ENCODE measurements at places on chromosomes 2 and 18.
A peak's percentile ranks its signal among the peaks of the same experiment; 100 is the strongest.

GRCh38 chr2:109597283-109597682 lies 16.5 kb downstream of the SEPTIN10 start:
- no peak for DNase-seq
- H3K4me3 ChIP-seq = no peak overlapping the region
- H3K27ac ChIP-seq = no peak overlapping the region
- no peaks in the 10 kb centered on the region for H3K36me3 ChIP-seq
- H3K4me1 ChIP-seq = no peaks in the 10 kb centered on the region
- H3K27me3 ChIP-seq = peaks cover 19% of the 10 kb centered on the region

- peaks cover 7% of the 10 kb centered on the region for H3K36me3 ChIP-seq
- H3K27me3 ChIP-seq = no peaks in the 10 kb centered on the region
- H3K27ac ChIP-seq = peak overlapping the region; percentile 45
- no peak for DNase-seq
Observed at GRCh38 chr18:21004726-21005125, 106.9 kb downstream of the ROCK1 start.

- H3K27me3 ChIP-seq = no peaks in the 10 kb centered on the region
- DNase-seq = no peak
- no peaks in the 10 kb centered on the region for H3K4me1 ChIP-seq
- no peak overlapping the region for H3K4me3 ChIP-seq
- no peak overlapping the region for H3K27ac ChIP-seq
- no peaks in the 10 kb centered on the region for H3K36me3 ChIP-seq
Observed at GRCh38 chr2:180115675-180116074, 108.6 kb upstream of the CWC22 start.

DNA sequence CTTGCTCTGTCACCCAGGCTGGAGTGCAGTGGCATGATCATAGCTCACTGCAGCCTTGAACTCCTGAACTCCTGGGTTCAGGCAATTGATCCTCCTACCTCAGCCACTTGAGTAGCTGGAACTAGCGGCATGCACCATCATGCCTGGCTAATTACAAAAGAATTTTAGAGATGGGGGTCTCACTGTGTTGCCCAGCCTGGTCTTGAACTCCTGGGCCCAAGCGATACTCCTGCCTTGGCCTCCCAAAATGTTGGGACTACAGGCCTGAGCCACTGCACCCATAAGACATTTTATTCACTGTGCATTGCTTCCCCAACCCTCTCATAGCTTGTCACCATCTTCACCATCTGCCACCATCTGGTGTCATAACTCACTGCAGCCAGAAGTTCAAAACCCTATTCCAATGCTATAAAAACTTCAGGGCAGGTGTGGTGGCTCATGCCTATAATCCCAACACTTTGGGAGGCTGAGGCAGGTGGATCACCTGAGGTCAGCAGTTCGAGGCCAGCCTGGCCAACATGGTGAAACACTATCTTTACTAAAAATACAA lies 78.7 kb downstream of the NCAPH start:
- H3K27me3 ChIP-seq = no peaks in the 10 kb centered on the region
- H3K36me3 ChIP-seq = no peaks in the 10 kb centered on the region
- no peak overlapping the region for H3K4me3 ChIP-seq
- H3K4me1 ChIP-seq = peaks cover 9% of the 10 kb centered on the region

GRCh38 chr2:204049635-204050034 lies 113.1 kb downstream of the ICOS start:
- no peak overlapping the region for H3K4me3 ChIP-seq
- DNase-seq = no peak
- no peaks in the 10 kb centered on the region for H3K36me3 ChIP-seq
- H3K27me3 ChIP-seq = no peaks in the 10 kb centered on the region
- H3K27ac ChIP-seq = no peak overlapping the region
- H3K4me1 ChIP-seq = peaks cover 17% of the 10 kb centered on the region

DNA sequence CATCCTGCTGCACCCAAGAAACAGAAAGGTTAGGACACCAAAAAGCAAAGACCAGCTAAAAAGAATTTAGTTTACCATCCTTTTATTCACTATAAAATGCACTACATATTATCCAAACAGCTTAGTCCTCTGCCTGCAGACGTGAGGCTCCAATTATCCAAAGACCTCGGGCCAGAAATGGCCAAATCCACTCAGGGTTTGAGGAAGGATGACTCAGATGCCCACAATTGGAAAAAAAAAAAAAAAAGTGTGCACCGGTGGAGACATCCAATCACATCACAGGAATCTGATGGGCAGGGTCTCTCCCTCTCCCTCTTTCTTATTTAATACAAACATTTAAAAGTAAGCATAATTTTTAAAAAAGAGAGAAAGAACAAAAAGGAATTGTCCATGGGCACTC lies 65.7 kb downstream of the TRABD2A start:
- no peak overlapping the region for H3K4me3 ChIP-seq
- no peaks in the 10 kb centered on the region for H3K27me3 ChIP-seq
- no peak for DNase-seq

- peaks cover 20% of the 10 kb centered on the region for H3K4me1 ChIP-seq
- peak overlapping the region; percentile 61 for H3K27ac ChIP-seq
- no peaks in the 10 kb centered on the region for H3K27me3 ChIP-seq
- peak overlapping the region; percentile 94 for H3K4me3 ChIP-seq
Observed at GRCh38 chr2:174729797-174730697, 34.2 kb downstream of the CHRNA1 start.

DNA sequence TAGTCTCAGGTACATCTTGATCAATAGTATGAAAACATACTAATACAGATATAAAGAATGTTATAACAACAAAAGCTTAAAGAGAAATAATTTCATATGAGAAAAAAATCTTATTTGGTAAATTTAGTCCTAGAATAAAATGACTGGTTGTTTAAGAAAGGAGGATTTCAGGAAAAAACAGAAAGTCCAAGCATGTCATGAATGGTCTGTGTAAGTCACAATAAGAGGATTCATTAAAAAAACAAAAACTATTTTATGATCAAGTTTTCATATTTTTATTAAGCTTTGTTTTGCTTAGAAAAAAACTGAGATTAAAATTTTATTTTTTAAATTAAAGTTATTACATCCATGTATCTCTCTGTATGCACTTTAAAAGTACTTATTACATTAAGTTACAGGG lies 353.9 kb upstream of the SPHKAP start:
- H3K27me3 ChIP-seq = no peaks in the 10 kb centered on the region
- H3K27ac ChIP-seq = no peak overlapping the region
- no peaks in the 10 kb centered on the region for H3K36me3 ChIP-seq
- no peak overlapping the region for H3K4me3 ChIP-seq
- no peaks in the 10 kb centered on the region for H3K4me1 ChIP-seq
- DNase-seq = no peak

- peaks cover 5% of the 10 kb centered on the region for H3K4me1 ChIP-seq
- H3K36me3 ChIP-seq = no peaks in the 10 kb centered on the region
- H3K27me3 ChIP-seq = peaks cover 42% of the 10 kb centered on the region
- no peak overlapping the region for H3K4me3 ChIP-seq
Observed at GRCh38 chr18:46641917-46642316, 15.1 kb downstream of the LOXHD1 start.

- H3K4me3 ChIP-seq = no peak overlapping the region
- no peaks in the 10 kb centered on the region for H3K36me3 ChIP-seq
- DNase-seq = no peak
- no peaks in the 10 kb centered on the region for H3K4me1 ChIP-seq
Observed at GRCh38 chr18:73479477-73479876, 611.7 kb upstream of the NETO1 start.

GRCh38 chr18:31760695-31761094 lies at the start of gene SLC25A52:
Gene SLC25A52 (minus strand): TSS chr18:31760880. CDS start chr18:31760661, 219 bp downstream.
- H3K27ac ChIP-seq = no peak within 1 kb of the TSS
- no peak within 1 kb of the TSS for H3K4me3 ChIP-seq
- H3K4me1 ChIP-seq = no peaks in the 10 kb centered on the region
- peaks cover 26% of the 10 kb centered on the region for H3K27me3 ChIP-seq
- no peak for DNase-seq

DNA sequence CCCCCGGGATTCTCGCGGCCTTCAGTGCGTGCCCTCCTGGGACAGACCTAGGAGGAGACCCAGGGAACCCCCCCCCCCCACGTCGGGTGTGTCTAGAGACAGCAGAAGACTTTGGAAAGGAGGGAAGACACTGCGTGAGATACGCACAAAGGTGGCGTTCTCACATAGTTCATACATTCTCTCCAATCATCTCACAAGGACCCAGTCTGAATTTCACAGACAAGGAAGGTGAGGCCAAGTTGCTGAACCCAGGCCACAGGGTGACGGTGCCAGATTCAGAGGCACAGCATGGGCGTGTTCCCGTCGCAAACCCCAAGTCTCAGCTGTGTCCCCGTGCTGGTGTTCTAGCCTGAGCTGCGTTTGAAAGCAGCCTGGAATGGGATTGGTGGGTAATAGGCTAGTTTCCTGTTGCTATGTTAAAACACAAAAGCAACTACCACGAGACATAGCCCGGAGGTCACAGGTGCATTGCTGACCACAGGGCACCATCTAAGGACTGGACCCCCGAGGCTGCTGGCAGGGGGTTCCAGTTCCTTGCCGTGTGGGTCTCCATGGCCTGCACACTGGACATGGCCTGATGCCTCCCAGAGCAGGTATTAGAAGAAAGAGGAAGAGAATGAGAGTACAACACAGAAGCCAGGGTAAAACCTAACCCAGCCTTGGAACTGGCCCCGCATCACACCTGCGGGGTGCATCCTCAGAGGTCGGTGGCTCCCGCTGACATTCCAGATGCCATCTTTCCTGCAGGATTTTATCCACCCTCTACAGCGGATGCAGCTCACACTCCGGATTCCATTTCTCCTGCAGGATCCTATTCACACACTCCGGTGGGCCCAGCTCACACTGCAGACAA lies 1.1 kb upstream of the PXDN start:
- H3K27ac ChIP-seq = no peak overlapping the region
- H3K4me1 ChIP-seq = peaks cover 5% of the 10 kb centered on the region
- peak overlapping the region; percentile 86 for H3K4me3 ChIP-seq
- H3K36me3 ChIP-seq = no peaks in the 10 kb centered on the region
- no peak for DNase-seq
- H3K27me3 ChIP-seq = peaks cover 78% of the 10 kb centered on the region

GRCh38 chr2:140604788-140605187 lies 1526.0 kb downstream of the LRP1B start:
- no peak for DNase-seq
- H3K4me1 ChIP-seq = no peaks in the 10 kb centered on the region
- no peaks in the 10 kb centered on the region for H3K27me3 ChIP-seq
- H3K36me3 ChIP-seq = no peaks in the 10 kb centered on the region
- H3K4me3 ChIP-seq = no peak overlapping the region

- H3K4me3 ChIP-seq = no peak overlapping the region
- H3K27me3 ChIP-seq = peaks cover 22% of the 10 kb centered on the region
- H3K4me1 ChIP-seq = no peaks in the 10 kb centered on the region
- H3K27ac ChIP-seq = no peak overlapping the region
- DNase-seq = no peak
Observed at GRCh38 chr18:47390410-47391024, 139.1 kb upstream of the SKOR2 start.

DNA sequence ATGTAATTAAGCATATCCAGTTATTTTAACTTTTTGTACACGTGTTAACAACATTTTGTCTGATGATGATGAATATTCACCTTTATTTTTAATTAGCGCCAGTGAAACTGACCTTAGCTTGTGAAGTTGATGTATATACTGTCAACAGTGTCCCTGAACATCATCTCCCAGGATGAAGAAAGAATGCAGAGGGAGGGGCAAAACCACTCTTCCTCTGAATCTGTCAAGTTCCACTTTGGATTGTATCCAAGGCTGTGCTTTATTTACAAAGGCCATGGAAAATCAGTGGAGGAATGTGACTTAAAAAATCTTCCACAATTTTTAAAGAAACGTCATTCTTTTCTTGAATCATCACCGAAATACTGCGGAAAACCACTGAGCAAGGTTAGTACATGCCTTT lies 4.5 kb upstream of the RMDN2 start:
- peaks cover 3% of the 10 kb centered on the region for H3K36me3 ChIP-seq
- peaks cover 17% of the 10 kb centered on the region for H3K4me1 ChIP-seq
- H3K27me3 ChIP-seq = peaks cover 26% of the 10 kb centered on the region
- H3K4me3 ChIP-seq = no peak overlapping the region

GRCh38 chr2:226077031-226077430 lies 677.5 kb downstream of the NYAP2 start:
- DNase-seq = no peak
- H3K4me3 ChIP-seq = no peak overlapping the region
- H3K27me3 ChIP-seq = peaks cover 4% of the 10 kb centered on the region
- H3K4me1 ChIP-seq = no peaks in the 10 kb centered on the region
- no peak overlapping the region for H3K27ac ChIP-seq

DNA sequence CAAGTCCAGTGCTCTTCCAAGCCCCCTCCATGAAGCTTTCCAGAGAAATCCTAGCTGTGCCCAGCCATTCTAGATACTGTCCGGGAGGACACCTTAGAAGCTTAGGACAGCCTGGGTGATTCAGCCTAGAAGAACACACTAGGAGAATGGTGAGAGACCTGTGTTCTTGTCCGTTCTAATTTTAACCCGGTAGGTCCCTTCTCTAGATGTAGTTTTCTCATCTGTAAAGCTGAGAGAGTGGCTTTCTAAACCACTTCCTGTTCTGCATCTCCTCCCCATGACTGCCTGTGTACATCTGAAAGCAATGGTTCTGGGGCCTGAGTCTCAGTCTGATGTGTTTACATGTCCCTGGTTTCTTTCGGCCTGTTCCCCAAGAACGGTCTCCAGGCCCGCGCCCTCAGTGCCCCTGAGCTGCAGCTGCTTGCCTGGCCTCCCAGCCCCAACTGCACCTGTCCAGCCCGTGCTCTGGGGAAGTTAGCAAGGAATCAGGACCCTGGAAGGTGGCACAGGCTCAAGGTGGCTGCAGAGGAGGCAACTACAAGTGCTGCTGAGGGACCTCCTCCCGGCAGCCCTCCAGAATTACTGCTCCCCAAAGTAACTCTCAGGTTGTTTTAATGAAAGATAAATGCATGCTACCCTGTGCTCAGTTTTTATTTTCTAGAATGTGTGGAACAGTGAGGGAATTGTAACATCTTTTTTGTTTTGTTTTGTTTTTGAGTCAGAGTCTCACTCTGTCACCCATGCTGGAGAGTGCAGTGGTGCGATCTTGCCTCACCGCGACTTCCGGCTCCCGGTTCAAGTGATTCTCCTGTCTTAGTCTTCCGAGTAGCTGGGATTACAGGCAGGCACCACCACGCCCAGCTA lies 105.9 kb downstream of the LBH start:
- peak overlapping the region; percentile 89 for H3K4me3 ChIP-seq
- peak; percentile 14 for DNase-seq
- peaks cover 2% of the 10 kb centered on the region for H3K36me3 ChIP-seq
- no peaks in the 10 kb centered on the region for H3K27me3 ChIP-seq

- no peak overlapping the region for H3K4me3 ChIP-seq
- no peaks in the 10 kb centered on the region for H3K36me3 ChIP-seq
- no peaks in the 10 kb centered on the region for H3K4me1 ChIP-seq
- no peaks in the 10 kb centered on the region for H3K27me3 ChIP-seq
- no peak overlapping the region for H3K27ac ChIP-seq
- no peak for DNase-seq
Observed at GRCh38 chr2:79985145-79985544, 319.4 kb downstream of the LRRTM1 start.

GRCh38 chr2:215831296-215831913 lies 181.9 kb downstream of the MREG start:
- H3K36me3 ChIP-seq = no peaks in the 10 kb centered on the region
- no peak for DNase-seq
- peaks cover 7% of the 10 kb centered on the region for H3K27me3 ChIP-seq
- no peak overlapping the region for H3K4me3 ChIP-seq

GRCh38 chr2:105862843-105863242 lies 118.1 kb downstream of the NCK2 start:
- H3K4me1 ChIP-seq = peaks cover 66% of the 10 kb centered on the region
- DNase-seq = no peak
- no peaks in the 10 kb centered on the region for H3K27me3 ChIP-seq
- H3K36me3 ChIP-seq = peaks cover 3% of the 10 kb centered on the region
- H3K4me3 ChIP-seq = peak overlapping the region; percentile 57
- peak overlapping the region; percentile 98 for H3K27ac ChIP-seq

Data from T-helper 17 cell (primary cell).